ENCODE measurements at places on chromosomes 4 and X.

DNA sequence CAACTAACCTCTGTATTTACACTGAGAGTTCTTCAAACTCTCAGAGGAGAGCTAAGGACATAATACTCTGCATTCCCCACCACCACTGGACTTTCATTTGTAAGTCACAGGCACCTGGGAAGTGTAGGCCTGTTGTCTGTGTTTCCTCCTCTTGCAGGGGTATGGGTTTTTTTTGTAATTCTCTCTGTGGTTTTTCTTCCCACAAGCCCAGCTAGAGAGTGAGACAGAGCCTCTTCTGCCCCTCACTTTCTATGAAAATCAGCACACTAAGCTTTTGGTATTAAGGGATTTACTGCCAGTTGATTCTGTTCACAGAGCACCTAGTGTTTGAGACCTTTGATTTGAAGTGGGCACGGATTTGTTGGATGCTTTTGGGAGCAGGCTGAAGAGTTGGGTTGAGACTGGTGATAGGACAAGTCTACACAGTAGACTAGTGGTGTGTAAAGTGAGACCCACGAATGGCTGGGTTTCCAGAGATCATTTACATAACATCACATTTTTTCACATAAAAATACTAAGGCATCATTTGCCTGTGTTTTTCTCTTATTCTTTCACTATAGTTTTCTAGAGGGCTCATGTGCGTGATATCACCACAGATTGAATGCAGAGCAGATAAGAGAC lies 28.9 kb upstream of the WDR17 start:
- DNase-seq = no peak

- DNase-seq = no peak
Measured at GRCh38 chrX:111652719-111653118, 28.3 kb upstream of the ALG13 start.

DNA sequence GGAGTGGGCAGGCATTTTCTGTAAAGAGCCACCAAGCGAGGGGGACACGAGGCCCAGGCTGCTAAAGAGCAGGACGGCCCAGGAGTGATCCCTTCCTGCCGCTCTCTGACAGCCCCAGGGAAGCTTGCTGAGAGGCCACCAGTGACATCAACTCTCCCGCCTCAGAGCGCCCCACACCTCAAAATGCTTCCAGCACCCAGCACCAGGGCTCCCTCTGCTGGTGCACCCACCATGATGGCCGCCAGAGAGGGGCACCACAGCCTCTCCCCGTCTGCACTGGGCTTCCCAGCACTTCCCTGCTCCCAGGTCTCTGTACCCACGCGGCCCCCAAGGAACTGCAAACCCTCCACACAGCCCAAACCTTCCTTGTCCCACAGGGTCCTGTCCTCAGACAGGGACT lies 40.4 kb downstream of the GAK start:
- DNase-seq = no peak

- no peak for DNase-seq
Measured at GRCh38 chr4:61468024-61468720, 268.0 kb downstream of the ADGRL3 start.

All from activated T-helper 1 cell treated with anti-CD3 and anti-CD28 coated beads, Interleukin-2, amount 50 U/mL, for 16 hours (primary cell).